Large intestine (tissue), 12 donors: ENCODE measurements at places on chromosomes 3 and 15.

GRCh38 chr3:186922790-186923189 lies 7.5 kb upstream of the ST6GAL1 start:
- no peaks in the 10 kb centered on the region for H3K36me3 ChIP-seq
- no peaks in the 10 kb centered on the region for H3K4me1 ChIP-seq
- H3K27me3 ChIP-seq = no peaks in the 10 kb centered on the region
- H3K27ac ChIP-seq = no peak overlapping the region
- no peak overlapping the region for H3K4me3 ChIP-seq

GRCh38 chr15:56933410-56933809 lies 15.0 kb downstream of the TCF12 start:
- H3K27ac ChIP-seq = no peak overlapping the region
- H3K4me3 ChIP-seq = no peak overlapping the region
- H3K27me3 ChIP-seq = no peaks in the 10 kb centered on the region
- H3K4me1 ChIP-seq = peaks cover 40% of the 10 kb centered on the region
- H3K36me3 ChIP-seq = peaks cover 7% of the 10 kb centered on the region

GRCh38 chr3:12687948-12688347 lies 24.0 kb upstream of the RAF1 start:
- no peak overlapping the region for H3K4me3 ChIP-seq
- peak overlapping the region; percentile 47 for H3K27ac ChIP-seq
- DNase-seq = no peak
- no peaks in the 10 kb centered on the region for H3K27me3 ChIP-seq

GRCh38 chr15:41445399-41445798 lies 28.5 kb downstream of the RTF1 start:
- no peak for DNase-seq
- no peak overlapping the region for H3K4me3 ChIP-seq
